ENCODE measurements at places on chromosomes 11 and 22. TPM values are rescaled to one million over a fixed set of nuclear protein-coding genes. Genes with fewer than 3 reads are reported as not detected.

Gene FREY1
- total RNA-seq: not detected

Gene KIAA0930
- total RNA-seq: 40.5 TPM

Gene MS4A7
- total RNA-seq: not detected

Gene SYT12
- 10.6 TPM for total RNA-seq

Gene PGA5
- not detected for total RNA-seq

Gene SPA17
- 22.6 TPM for total RNA-seq

GRCh38 chr22:29134448-29134847 lies 61.6 kb downstream of the KREMEN1 start:
- no peak for DNase-seq

GRCh38 chr22:18115906-18116371 lies 5.3 kb downstream of the TUBA8 start:
- no peak for DNase-seq

DNA sequence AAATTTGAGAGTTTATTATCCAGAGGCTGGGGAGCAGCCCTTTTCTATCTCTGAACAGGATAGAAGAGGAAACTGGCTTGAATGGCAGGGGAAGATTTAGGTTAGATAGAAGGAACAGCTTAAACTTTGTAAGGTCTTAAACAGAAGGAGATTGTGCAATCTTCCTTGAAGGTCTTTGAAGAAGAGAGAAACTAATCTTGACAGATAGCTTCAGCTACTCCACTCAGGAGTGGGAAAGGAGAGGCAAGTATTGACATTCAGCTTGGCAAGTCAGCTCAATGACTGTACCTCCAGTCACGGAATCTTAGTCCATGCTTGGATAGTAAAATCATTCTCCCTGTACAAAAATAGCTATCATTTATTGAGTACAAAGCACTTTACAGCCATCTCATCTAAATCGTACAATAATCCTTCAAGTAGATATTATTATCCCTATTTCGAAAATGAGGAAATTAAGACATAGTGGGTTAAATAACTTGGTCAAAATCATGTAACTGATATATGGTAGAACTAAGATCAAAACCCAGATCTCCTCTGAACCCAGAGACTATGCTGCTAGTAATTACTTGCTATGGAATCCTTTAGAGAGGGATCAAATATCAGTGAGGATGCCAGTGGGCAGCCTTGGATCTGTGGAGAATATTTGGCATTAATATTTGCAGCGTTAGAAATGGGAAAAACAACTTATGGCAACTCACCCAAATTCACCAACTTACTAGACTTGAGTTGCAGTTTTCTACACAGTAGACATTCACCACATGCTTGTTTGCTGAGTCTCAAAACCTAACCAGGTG lies 14.6 kb downstream of the C11orf97 start:
- DNase-seq: no peak

GRCh38 chr22:36743011-36743410 lies 32.9 kb downstream of the IFT27 start:
- DNase-seq: no peak

- no peak for DNase-seq
Observed at GRCh38 chr11:65435981-65436411, 13.4 kb downstream of the NEAT1 start.

- DNase-seq: no peak
Observed at GRCh38 chr22:47251911-47252310, 489.5 kb downstream of the TBC1D22A start.

DNA sequence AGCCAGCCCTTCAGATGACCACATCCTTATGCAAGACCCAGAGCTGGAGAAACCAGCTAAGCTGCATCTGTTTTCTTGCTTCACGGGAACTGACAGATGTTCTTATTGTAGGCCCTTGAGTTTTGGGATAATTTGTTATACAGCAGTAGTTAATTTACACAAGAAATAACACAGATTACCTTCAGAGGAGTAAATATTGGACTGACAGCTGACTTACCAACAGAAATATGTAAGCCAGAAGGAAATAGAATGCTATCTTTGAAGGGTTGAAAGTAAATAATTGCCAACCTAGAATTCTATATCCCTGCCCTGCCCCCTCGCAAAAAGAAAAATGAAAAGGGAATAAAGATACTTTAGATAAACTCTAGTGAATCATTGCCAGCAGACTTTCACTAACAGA lies 124.1 kb downstream of the WNT7B start:
- DNase-seq: peak; percentile 11

DNA sequence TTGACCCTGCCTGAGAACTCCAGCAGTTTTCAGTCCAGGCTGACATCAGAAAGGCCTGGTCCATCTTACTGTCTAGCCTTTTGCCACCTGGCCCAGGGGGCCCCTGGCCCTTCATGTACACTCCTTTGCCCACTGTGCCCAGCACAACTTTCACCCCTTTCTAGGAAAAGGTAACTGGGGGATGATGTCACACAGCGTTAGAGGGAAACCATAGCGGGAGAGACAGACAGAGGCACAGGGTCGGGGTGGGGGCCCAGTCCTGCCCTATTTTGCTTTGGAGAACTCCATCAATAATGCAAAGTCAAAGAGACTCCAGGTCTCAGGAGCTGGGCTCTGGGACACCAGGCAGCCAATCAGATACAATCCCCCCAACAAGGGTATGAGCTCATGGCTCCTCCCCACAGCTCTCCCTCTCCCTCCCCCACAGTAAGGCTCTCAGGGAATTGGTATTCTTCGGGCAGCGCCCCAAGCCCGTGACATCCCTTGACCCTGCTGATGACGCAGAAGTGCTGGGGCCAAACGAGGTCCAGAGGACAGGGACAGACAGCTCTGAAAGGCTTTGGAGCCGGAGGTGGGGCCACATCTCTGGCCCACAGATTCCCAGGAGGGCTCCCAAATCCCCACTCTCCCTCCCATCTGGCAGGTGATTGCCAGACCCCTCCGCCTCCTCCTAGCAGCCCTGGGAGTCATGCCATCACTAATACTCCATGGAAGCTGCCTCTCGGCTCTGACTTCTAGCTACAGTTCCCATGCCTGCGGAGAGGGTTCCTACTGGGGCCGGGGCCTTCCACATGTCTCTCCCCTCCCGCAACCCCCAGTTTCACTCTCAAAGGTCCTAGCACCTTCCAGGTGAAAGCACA lies 5.9 kb downstream of the USP2 start:
- DNase-seq: no peak
